G401 (cell line): ENCODE measurements at places on chromosomes 4 and X. TPM values are rescaled to one million over a fixed set of nuclear protein-coding genes. Genes with fewer than 3 reads are reported as not detected.

- DNase-seq = no peak
These were observed 711.9 kb upstream of the ATOH1 start for GRCh38 chr4:93116624-93117023.

DNA sequence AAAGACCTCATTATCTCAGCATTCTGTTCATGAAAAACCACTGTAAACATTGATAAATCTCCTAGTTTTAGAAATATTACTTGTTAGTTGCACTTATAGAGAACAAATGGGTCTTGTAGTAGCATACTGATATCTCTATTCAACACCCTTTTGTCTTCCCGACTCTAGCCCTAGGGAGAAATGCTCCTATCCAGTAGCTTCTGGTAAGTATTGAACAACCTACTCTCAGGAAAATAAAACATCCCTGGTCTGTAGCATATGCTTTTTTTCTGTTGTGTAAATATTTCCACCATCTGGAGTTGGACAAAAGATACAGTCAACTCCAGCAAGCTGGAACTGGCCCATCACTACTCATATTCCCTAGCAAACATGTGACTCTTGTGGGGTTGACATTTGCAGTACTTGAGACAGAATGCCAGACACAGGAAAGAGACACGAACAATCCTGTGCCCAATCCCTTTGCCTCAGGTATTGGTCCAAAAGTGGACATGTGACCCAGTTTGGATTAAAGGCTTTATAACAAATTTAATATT, 188.2 kb downstream of the GC start:
- no peak for DNase-seq

GRCh38 chr4:11894977-11895376, 466.3 kb upstream of the HS3ST1 start:
- no peak for DNase-seq

DNA sequence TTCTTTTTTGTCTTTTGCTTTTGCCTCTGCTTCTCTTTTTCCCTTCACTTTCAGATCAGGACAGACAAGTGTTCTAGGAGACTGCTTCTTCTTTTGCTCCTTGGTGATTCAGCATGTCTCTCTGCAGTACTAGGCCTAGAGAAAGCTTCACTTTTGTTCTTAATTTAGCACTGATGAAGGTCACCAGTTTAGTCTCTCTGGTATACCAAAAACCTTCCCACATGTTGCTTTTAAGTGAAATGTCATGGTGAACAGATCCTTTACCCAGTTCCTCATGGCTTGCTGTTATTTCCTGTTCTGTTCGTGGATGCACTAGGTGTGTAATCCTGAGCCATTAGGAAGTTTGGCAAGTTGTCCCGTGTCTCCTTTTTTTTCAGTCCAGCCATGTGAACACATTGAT, 53.3 kb downstream of the NBDY start:
- no peak for DNase-seq

The ACSL1 gene
- 3.8 and 5.3 TPM in 2 replicates for total RNA-seq
